ENCODE measurements at places on chromosomes 5 and 9. TPM values are rescaled to one million over a fixed set of nuclear protein-coding genes. Genes with fewer than 3 reads are reported as not detected.

Gene PCDHGA4
- 0.15 TPM for total RNA-seq

Gene SLC36A3
- not detected for total RNA-seq

Gene PRDM9
- total RNA-seq, result not detected

Gene GPR151
- total RNA-seq, result not detected

Gene CDKN2A
- 3.9 TPM for total RNA-seq

Gene ESM1
- not detected for total RNA-seq
